Stimulated activated CD4-positive, alpha-beta T cell treated with anti-CD3 and anti-CD28 coated beads, Interleukin-1b, Interleukin-23, amount 100 ng/mL, for 1 hour (primary cell): ENCODE measurements at places on chromosomes 1 and 21.

DNA sequence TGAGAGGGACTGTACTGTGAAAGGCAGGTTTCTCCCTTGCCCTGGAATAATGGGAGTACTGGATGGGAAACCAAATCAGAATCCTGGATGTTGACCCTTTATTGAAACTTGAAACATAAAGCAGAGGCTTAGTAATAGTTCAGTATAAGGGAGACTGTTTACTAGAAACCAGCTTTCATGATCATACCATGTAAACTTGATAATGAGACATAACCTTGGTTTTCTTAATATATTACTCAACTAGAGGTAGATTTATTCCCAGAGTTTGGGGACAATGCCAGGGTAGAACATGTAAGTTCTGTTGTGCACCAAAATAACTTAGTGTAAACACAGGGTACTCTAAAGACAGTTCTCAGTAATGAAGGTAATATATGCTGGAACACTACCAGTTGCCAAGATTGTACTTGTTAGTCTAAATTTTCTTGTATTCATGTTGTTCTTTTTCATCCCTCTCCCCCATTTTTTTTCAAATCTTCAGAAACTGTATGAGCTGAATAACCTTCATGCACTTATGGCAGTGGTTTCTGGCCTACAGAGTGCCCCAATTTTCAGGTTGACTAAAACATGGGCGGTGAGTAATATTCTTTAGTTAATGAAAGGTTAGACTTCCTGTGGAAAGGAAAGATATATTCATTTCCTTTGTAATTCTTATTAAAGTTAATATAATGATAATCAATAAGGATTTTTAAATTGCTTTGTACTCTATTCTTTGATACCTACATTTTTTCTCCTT lies 49.6 kb downstream of the ANGPTL1 start:
- no peak for DNase-seq

DNA sequence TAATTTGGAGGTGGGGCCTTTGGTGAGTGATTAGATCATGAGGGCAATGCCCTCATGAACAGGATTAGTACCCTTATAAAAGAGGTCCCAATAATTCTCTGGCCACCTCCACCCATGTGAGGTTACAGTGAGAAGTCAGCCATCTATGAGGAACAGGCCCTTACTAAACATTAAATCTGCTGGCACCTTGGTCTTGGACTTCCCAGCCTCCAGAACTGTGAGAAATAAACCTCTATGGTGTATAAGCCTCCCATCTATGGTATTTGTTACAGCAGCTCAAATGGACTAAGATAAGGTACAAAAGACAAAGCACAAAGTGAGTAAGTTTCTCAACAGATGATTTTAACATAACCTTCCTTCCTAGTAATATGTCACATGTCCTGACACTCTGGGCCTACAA lies 22.3 kb downstream of the NRIP1 start:
- DNase-seq: no peak

DNA sequence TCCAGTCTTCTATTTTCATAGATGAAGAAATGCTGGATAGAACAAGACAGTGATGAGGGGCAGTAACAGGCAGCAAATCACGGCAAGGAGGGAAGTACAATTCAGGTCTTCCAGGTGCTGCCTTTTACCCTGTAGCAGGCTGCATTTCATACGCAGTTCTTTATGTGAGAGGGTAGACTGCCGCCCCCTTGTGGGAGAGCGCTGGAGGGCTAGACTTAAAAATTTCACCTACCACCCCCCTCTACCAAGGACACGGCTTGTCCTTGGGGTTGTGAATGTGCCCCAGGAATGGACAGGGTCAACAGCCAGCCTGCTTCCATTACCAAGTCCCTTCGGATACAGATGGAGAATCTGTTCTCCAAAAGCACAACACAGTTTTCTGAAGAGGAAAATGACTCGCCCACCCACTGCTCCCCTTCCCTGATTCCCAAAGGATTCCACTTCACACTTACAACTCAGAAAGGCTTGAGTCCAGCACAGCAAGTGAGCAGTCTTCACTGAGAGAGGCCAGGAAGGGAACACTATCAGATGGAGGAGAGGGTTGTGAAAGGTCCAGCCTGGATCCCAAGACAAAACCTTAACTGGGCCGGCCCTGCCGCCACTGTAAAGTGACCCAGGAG lies 7.4 kb downstream of the WDR77 start:
- peak; percentile 35 for DNase-seq

DNA sequence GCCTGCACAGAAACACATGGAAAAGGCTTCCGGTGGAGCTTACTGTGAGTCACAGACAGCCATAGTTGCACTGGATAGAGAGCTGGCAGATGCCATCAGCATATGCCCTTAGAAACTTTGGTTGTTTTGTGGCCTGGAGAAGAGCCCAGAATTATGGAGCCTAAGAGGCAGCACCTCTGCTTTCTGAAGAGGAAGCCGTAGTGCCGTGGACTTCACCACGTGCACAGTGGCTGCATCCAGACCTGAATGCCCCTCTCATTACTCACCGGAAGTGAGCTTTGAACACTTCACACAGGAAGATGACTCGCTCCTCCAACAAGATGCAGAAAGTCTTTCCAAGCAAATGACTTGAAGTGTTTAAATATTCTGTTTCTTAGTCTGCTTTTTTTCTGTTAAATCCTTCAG lies 28.4 kb downstream of the JUN start:
- no peak for DNase-seq

DNA sequence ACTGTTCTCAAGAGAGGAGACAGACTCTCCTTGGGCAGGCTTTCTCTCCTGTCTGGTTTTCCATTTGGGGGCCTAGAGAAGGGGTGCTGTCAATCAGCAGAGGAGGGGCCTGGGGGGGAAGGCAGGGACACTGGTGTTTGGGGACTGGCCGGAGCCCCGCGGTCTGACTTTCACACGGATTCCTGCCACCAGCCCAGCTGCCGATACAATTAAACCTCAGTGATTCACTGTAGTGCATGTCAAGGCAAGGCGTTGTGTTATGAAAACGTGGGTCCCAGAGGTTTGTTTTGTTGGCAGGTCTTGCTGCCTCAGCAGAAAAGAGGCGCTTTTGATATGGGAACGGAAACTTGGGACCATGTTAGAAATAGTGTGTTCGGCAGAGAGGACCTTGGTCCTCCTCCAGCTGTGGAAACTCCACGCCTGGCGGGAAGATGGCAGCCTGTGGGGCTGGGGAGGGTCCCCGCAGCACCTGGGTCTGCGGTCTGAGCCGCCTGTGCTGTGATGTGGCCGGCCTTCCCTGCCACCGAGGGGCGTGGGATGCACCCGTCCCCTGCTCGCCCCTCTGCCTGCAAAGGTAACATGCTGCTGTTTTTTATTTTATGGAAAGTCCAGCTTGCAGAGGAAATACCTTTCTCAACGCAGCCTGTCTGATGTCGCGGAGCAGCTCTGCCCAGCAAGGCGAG lies 47.6 kb downstream of the SPSB1 start:
- DNase-seq: no peak

DNA sequence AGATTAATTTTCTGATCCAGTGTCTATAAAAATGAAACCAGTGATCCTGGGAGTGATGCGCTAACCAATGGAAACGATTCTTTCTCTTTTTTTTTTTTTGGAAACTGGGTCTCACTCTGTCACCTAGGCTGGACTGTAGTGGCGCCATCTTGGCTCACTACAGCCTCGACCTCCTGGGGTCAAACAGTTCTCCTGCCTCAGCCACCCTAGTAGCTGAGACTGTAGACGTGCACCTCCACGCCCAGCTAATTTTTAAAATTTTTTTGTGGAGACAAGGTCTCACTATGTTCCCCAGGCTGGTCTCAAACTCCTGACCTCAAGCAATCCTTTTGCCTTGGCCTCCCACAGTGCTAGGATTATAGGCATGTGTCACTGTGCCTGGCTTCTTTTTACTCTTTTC lies 3.4 kb upstream of the RCC2 start:
- DNase-seq: no peak

DNA sequence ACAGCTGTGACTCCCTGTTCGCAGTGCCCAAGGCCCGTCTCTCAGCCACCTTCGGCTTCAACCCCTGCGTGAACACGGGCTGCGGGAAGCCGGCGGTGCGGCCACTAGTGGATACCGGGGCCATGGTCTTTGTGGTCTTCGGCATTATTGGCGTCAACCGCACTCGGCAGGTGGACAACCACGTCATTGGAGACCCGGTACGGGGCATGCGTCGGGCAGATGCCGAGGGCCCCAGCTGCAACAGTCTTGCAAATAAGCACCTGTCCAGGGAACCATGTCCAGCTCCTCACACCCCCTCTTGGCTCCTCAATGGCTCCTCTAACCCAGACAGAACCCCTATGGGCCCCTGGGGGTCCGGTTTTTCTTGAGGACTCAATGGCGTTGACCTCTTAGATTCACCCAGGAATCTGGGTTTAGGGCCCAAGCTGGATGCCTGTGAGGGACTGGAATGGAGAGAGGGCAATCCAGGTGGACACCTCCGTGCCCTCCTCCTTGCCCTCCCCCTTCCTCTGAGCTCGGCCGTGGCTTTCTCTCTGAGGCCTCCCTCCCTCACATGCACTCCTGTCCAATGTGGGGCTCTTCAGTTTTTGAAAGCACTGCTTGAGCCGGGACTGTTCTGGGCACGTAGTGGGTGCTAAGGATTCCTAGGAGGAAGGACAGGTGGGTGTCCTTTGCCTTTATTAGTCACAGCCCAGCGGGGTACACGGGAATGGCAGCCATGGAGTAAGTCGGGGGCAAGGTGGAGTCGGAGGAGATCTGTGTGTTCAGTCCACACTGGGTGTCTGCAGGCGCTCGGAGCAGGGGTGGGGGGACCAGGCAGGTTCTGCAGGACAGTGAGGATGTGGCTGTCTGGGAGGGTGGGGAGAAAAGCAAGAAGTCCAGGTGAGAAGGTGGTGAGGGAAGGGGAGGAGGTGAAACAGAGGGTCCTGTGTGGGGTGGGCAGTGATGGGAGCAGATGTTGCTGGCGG lies 51.1 kb downstream of the DISP3 start:
- no peak for DNase-seq

GRCh38 chr1:165942927-165943597 lies 115.6 kb downstream of the UCK2 start:
- no peak for DNase-seq

DNA sequence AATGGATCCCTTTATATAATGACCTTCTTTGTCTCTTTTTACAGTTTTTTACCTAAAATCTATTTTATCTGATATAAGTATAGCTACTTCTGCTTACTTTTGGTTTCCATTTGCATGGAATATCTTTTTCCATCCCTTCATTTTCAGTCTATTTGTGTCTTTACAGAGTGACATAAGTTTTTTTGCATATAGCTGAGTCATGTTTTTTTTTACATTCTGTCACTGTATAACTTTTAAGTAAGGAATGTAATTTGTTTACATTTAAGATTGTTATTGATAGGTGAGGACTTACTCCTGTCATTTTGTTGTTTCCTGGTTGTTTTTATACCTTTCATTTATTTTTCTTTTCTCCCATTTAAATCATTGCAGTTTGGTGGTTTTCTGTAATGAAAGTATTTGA lies 402.7 kb upstream of the ADGRL2 start:
- no peak for DNase-seq

DNA sequence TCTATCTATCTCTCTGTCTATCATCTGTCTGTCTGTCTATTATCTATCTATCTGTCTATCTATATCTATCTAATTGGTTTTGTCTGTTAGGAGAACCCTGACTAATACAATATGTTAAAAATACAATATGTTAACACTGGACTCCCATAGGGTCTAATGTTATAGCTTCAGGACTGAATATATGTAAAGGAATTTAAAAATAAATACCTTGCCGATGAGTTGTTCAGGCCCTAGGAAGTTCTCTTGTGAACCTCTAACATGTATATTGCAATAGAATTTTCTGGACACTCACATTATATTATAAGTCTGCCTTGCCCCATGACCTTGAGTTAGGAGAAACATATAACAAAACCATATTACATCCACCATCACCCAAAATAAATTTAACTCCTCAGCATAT lies 900.6 kb downstream of the NCAM2 start:
- DNase-seq: no peak
